ENCODE measurements at places on chromosomes 1 and 21. TPM values are rescaled to one million over a fixed set of nuclear protein-coding genes. Genes with fewer than 3 reads are reported as not detected.

- peak; percentile 86 for DNase-seq
Measured at GRCh38 chr1:67889953-67890567, 56.8 kb upstream of the GNG12 start.

The SORT1 gene
- total RNA-seq = 37.5 TPM

The DENND2D gene
- 15.7 TPM for total RNA-seq

- no peak for DNase-seq
Measured at GRCh38 chr1:5492846-5493245, 499.4 kb downstream of the NPHP4 start.

DNA sequence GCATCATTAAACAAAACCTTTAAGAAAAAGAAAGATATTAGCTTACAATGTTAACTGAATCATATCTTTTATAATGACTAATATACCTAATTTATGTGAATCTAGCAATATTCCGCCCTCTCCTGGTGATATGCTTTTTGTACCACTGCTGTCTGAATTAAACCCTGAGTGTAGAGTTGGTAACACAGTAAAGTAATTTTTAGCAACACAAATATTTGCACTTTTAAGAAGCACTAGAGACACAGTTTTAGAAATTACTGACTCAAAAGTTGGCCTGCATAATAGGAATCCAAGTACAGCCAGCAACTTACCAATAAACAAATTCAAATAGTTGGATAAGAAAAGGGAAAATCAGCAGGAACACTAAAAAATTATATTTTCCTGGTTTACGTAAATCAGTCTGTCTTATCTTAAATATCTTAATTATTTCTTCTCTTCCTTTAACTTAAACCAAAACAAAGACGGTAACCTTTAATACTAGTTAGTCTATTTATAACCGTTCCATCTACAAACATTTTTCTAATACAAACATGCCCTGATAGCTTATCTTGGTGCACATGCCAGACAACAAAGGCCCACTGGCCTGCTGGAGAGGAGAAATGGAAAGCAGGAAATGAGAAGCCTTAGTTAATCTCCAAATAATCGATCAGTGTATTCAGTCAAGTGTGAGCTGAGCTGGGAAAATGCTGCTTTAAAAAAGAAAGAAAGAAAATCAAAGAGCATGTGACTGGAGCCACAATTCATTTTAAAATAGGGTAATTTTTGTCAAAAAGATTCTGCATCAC lies 246.0 kb downstream of the RERE start:
- DNase-seq = peak; percentile 78

The COL16A1 gene
- 150 TPM for total RNA-seq

The BMP8B gene
- total RNA-seq = not detected

DNA sequence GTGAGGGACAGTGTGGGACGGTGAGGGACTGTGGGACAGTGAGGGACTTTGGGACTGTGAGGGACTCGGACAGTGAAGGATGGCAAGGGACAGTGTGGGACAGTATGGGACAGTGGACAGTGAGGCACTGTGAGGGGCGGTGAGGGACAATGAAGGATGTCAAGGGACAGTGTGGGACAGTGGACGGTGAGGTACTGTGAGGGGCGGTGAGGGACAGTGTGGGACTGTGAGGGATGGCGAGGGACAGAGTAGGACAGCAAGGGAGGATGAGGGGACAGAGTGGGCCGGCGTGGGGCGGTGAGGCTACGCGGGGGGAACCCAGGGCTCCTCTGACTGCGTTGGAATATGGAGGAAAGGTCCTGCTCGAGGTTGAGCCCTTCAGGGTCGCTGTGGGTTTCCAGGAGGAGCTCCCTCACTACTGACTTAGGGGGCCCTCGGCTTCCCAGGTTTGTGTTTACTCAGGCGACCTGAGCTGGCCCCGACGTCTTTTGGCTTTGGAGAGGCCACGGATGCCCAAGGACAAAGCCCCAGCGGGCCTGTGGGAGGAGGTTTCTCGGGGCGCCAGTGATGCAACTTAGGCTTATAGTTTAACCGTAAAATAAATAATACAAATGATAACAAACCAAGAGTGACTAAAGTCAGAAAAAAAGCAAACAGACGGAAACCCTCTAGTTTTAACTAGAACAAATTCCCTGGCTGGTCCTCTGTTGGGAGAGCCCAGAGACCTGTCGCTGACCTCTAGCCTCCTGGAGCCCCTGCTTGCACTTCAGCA lies 1.1 kb upstream of the ERRFI1 start:
- DNase-seq = peak; percentile 53

The ABCA4 gene
- 0.26 TPM for total RNA-seq

- no peak for DNase-seq
Measured at GRCh38 chr21:16634515-16634914, 878.3 kb upstream of the CXADR start.

GRCh38 chr1:192747301-192747700 lies 61.5 kb upstream of the RGS2 start:
- peak; percentile 66 for DNase-seq

The PCP4 gene
- not detected for total RNA-seq

The SPRR3 gene
- total RNA-seq = not detected

DNA sequence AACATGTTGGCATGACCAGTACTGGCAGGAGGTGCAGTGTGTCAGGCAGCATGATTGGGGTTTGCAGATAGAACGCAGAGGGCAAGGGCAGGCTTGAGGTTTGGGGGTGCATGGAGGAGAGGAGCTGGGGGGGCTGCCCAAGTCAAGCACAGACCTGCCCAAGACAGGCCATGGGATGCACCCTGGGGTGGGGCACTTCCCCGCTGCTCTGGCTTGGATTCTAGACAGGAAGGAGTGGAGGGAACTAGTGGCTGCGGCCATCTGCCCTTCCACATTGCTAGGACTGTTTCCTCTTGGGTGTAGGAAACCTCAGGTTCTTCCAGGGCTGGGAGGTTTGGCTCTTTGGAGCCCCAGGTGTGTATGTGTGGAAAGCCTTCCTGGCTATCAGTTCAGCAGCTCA lies 3.0 kb downstream of the PDXK start:
- no peak for DNase-seq

- no peak for DNase-seq
Measured at GRCh38 chr1:98205291-98206017, 284.6 kb upstream of the DPYD start.

DNA sequence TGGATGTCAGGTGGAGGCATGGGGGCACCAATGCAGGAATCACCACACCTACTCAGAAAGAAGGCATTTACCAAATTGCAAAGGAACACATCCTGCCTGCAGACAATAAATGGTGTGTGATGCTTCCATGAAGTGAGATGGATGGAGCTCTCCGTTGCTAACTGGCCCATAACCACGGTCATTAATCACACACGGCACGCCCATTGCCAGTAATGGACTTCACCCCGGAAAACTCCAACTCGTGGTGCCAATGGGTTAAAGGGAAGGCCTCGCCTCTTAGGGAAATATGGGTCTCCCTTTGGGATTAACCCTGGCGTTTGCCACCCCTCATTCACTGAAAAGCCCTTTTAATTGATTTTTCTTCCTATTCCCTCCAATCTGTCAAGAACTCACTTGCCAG lies 443.1 kb upstream of the DAB1 start:
- DNase-seq = no peak

DNA sequence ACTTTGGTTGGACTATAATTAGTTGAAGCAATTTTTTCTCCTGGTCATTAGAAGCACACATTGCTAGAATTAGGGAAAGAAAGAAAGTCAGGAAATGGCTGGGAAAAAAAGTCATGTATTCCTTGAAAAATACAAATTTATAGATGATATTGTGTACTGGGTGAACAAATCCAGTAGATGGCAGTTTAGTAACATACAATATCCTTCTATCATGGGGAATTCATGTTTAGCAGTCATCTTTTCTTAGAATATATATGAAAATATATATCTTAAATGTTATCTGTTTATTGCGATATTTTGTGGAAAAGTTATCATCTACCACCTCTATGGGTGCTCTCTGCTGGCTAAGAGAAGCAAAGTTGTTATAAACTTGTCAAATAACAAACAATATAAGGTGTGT lies 13.1 kb upstream of the ZRANB2 start:
- peak; percentile 60 for DNase-seq

Measured in fibroblast of lung (primary cell).